Mesendoderm (in vitro differentiated cells): ENCODE measurements at places on chromosomes 7 and 10.

- DNase-seq, result peak; percentile 90
Observed at GRCh38 chr7:30671793-30672465, 10.3 kb downstream of the CRHR2 start.

- DNase-seq, result no peak
Observed at GRCh38 chr7:92798517-92799249, 37.7 kb downstream of the CDK6 start.

- DNase-seq, result no peak
Observed at GRCh38 chr7:75849573-75849972, 29.3 kb upstream of the RHBDD2 start.

DNA sequence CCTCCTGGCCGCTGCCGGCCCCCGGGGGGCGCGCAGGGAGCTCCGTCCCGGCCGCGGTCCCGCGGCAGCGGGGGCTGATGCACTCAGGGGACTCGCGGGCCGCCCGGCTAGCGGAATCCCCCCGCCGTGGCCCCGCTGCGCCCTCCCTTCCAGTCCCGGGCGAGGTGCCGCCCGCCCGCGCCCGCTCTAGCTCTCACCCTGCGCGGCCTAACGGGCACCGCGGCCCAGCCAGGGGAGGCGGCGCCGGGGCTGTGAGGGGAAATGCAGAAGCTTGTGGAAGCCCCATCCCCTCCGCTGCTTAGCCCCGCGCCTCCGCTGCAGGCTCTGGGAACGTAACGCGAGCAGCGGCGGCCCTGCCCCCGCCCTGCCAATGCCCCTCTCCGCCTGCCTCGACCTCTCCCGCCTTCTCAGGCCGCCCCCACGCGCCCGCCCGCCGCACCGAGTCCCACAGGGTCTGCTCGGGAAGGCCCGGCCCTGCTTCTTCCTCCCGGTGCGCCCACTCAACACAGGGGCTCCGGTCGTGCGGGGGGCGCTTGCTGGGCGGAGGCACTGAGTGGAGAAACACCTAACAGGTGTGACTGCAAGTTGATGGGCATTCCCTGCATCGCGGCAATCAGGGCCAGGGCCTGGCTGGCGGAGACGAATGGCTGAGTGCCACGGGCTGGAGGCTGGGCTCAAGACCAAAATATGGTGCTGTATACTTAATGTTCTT is 384 bp upstream of the TMEM229A start:
- DNase-seq, result peak; percentile 68

GRCh38 chr7:17005271-17005670 is 123.5 kb upstream of the AGR3 start:
- no peak for DNase-seq

DNA sequence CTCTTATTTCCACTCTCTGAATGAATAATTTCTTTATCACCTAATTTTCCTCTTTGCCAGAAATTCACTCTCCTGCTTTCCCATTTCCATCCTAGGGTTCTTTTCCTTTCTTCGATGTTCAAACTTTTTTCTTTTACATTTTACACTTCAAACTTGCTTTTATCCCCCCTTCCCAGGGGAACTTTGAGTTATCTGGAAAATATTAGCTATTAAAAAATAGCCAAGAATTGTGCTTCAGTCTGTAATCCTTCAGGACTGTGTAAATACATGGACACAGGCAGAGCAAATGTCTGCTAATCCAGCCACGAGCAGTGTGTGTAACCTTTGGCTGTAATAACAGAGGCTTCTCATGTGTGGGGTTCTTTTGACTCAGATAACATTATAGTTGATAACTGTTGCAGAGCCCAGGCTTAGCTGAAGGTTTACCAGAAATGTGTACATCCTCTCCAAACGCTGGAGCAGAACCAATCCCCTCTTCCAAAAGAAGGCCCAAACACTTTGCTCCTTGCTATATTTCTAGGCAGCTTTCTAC is 4.6 kb downstream of the ASB4 start:
- DNase-seq, result no peak

DNA sequence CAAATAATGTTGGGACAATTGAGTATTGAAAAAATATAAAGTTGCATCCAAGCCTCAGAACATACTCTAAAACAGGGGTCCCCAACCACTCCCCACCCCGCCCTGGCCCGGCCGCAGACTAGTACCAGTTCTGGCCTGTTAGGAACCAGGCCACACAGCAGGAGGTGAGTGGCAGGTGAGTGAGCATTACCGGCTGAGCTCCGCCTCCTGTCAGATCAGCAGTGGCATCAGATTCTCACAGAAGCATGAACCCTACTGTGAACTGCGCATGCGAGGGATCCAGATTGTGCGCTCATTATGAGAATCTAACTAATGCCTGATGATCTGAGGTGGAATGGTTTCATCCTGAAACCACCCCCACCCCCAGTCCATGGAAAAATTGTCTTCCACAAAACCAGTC is 19.4 kb downstream of the HIPK2 start:
- DNase-seq, result no peak

DNA sequence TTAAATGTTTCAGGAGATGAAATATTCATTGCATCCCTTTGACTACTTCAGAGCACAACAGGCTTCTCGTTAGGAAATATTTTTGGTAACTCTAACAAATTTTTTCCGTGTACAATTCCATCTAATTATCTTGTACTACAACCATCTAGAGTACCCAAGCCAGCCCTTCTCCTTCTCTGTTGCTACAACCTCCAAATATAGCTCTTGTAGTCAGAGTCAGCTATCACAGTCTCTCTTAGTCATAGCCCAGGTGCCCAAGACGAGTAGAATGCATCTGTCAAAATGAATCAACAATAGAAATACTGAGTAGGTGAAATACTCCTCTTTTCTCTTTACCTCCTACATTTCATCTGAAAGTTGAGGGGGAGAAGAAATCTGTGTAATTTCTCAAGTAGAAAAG is 74.0 kb downstream of the INHBA start:
- DNase-seq, result peak; percentile 22

DNA sequence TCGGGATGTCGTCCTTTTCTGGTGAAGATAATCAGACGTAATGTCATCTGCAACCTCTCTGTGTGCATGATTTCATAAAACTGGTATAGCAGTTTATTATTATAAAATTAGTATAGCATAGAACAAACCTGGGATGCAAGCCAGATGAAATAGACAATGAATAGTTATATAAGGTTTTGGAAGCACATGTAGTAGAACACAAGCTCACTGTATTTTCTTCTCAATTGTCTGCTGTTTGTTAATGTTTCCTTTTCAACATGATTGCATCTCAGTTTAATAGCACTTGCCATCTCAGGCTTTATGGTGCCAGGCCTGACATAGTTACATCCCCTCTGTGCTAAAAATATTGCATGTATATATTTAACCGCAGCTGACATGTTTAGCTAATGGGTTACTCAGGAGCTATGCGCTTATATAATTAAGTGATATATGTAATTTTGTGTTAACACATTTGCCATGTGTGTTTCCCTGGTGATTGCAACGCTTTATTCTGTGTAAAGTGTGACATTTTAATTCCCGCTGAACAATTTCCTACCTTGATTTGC is 132.7 kb downstream of the ARID5B start:
- DNase-seq, result no peak

DNA sequence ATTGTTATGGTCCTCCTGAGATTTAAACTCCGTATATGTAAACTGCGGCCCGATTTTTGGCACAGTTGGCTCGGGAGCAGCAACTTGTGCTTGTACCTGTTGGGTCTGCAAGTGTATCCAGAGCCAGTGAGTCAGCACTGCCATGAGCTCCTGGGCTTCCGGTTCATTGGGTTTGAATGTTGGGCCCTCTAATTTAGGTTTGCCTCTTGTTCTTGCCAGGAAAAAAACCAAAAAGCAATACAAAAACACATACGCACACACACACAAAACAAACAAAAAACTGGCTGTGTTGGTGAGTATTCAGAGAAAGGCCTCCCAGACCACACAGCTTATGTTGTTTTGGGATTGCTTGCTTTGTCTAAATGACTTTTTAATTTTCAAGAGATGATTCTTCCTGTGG is 26.3 kb downstream of the SND1 start:
- no peak for DNase-seq

DNA sequence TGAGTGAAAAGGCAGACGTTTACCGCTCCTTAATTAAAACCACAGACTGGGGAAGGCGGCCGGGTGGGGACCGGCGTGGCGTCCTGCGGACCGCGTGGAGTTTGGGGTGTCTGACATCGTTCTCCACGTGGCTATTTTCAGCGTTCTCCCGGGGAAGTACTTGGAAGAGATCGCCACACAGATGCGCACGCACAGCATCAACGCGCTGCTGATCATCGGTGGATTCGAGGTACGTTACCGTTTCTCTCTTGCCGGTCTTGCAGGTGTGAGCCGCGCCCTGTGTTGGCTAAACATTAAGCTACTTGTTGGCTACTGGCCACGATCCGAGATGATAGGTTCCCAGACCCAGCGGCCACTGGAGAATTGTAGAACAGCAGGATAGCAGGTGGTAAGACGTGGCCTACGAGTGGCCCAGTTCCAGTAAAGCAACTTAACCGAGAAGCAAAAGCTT is 51.3 kb downstream of the PFKP start:
- DNase-seq, result no peak

DNA sequence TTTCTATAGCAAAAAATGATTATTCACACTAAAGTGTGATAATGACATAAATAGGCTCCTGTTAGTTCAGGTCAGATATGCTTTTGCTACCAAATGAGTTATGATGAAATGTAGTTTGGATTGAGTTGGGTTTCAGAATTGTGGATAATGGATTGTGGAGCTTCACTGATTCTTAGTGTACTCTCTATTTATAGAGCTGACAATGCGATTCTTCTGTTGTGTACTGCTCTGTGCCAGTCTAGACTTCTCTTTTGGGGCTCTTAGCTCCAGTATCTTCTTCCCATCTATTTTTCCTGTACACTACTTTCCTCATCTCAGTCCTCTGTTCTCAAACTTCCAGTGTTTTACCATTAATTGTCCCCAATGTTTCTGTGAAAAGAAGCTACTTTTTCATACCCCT is 7.5 kb downstream of the STMP1 start:
- DNase-seq, result no peak

DNA sequence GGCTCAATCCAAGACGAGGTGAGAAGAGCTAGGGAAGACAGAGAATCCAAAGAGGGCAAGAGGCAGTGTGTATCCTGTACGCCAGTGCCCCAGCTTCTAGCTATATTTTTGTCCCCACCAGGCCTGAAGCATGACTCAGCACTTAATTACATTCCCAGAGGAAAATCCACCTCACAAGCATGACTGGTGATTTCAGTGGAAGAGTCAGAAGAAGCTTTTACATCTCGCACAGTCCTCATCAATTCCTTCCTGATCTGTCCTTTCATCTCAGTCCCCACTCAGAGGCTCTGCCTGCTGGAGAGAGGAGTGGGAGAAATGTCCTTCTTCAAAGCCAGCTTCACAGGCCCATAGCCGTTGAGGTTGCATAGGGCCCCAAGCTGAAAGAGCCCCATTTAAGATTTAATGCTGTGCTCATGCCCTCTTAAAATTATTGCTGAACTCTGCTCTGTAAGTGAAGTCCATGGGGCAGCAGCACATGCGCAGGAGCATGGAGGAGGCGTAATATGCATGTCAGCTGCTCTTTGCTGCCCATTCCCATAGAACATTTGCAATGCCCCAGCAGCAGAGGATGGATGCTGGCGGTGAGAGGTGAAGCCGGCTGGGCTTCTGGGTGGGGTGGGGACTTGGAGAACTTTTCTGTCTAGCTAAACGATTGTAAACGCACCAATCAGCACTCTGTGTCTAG is 39.0 kb upstream of the AOAH start:
- DNase-seq, result peak; percentile 48

- DNase-seq, result no peak
Observed at GRCh38 chr7:70241536-70242175, 643.4 kb downstream of the AUTS2 start.

- DNase-seq, result peak; percentile 39
Observed at GRCh38 chr7:64951250-64951848, 39.5 kb downstream of the ZNF117 start.

DNA sequence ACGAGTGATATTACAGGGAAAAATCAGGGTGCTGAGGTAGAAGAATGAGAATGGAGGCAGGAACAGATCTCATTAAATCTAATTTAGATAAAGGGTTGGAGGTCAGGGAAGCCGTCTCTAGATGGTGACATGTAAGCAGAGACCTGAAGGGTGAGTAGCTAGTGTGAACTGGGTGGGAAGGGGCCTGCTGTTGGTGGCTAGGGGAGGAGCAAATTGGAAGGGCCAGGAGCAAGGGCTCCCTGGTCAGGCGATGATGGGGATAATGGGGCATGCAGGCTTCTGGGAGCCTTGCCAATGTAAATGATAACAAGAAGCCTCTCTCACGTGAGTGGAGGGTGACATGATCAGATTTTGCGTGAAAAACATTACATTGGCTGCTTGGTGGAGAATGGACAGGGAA is 76.3 kb downstream of the WDFY4 start:
- no peak for DNase-seq

- peak; percentile 96 for DNase-seq
Observed at GRCh38 chr7:21771906-21772610, 173.6 kb downstream of the CDCA7L start.

DNA sequence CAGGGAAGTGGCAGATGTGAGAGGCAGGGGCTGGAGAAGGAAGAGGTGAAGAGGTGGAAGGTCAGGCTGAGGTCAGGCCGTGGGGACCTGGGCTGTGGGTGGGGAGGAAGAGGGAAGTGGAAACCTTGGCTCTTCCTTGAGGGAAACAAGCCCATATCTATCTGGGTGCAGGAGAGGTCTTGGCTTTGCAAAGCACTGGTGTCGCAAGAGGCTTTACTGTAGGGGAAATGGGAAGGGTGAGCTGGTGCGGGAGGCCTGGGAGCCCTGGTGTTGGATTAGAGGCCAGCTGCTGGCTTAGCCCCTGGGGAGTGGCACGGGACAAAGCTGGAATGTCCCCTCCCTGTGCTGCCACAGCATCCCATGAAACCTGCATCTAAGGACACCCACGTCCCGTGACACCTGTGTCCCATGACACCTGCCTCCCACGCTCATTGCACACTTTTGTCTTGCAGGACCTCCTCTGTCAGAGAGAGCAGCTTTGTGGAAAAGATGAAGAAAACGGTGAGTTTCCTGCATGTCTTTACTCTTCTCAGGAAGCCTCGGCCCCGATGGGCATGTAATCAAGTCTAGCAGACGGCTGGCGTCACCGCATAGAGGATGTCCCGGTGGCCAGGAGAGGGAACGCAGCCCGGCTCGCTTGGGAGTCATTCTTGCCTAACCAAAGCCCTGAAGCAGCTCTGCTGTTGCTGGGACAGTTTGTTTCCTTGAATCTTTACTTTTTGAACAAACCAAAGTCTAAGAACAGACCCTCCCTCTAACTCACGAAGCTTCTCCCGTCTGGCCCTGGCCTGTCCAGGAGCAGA is 22.2 kb downstream of the TMEM120A start:
- DNase-seq, result peak; percentile 53

- DNase-seq, result peak; percentile 92
Observed at GRCh38 chr7:141649865-141650634, 51.9 kb downstream of the DENND11 start.

- peak; percentile 74 for DNase-seq
Observed at GRCh38 chr10:72421885-72422540, 67.3 kb upstream of the DNAJB12 start.

DNA sequence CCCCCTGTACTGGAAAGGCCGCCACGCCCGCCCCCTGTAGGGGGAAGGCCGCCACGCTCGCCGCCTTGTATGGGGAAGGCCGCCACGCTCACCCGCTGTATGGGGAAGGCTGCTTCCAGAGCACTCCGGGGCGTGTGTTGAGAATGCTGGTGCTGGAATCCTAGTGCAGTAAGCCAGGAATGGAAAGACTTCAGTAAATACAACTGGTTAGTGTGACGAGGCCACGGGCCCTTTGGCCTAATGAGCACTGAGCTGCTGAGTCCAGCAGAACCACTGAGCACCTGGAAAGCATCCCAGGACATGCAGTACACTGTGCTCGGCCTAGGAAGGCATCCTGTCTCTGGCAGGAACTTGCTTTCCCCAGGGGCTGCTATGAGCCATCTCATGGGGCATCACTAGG is 398.9 kb downstream of the PTPRN2 start:
- DNase-seq, result no peak
